ENCODE measurements at places on chromosomes 5 and 9. TPM values are rescaled to one million over a fixed set of nuclear protein-coding genes. Genes with fewer than 3 reads are reported as not detected.

DNA sequence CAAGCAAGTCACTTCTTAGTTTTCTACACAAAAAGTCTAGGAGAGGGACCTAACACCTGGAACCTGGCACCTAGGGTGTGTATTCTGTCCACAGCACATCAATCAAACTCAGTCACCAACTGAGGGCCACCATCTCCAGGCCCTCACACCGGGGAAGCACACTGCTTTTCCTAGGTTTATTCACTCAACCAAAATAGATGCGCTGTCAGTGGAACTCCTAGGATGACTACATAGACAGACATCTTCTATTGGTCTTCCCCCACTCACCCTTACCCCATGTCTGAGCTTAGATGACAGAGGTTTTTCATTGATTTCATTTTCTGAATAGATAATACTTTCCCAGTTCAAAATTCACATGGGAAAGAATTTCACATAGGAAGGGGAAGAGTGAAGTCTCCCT is 59.2 kb downstream of the RNF130 start:
- no peak for DNase-seq

THBS4 gene
- total RNA-seq: 68.2 TPM

- no peak for DNase-seq
Observed at GRCh38 chr9:36392489-36392888, 7.6 kb downstream of the RNF38 start.

DNA sequence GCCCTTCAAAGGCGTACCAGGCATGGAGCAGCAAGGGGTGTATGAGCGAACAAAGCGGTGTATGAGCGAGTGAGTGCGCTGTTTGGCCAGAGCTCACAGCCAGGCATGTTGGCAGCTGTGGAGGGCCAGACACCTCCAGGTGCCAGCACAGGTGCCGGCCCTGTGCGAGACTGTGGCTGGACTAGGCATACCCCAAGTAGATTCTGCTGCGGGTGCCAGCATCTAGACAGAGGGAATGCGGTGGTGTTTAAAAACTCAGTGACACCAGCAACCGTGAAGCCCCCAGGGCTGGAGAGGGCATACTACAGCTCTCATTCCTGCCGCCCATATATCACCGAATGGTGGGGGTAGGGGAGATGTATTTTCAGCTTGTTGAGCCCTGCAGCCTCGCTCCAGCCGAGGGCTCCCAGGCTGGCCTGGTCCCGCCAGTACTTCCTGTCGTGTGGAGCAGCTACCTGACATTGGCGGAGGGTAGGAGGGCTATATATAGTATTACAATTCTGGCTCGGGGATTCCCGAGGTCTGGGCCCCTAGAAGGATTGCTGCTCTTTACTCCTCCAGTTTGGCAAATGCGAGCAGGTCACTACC is 1829.6 kb upstream of the NUDT12 start:
- no peak for DNase-seq

DNA sequence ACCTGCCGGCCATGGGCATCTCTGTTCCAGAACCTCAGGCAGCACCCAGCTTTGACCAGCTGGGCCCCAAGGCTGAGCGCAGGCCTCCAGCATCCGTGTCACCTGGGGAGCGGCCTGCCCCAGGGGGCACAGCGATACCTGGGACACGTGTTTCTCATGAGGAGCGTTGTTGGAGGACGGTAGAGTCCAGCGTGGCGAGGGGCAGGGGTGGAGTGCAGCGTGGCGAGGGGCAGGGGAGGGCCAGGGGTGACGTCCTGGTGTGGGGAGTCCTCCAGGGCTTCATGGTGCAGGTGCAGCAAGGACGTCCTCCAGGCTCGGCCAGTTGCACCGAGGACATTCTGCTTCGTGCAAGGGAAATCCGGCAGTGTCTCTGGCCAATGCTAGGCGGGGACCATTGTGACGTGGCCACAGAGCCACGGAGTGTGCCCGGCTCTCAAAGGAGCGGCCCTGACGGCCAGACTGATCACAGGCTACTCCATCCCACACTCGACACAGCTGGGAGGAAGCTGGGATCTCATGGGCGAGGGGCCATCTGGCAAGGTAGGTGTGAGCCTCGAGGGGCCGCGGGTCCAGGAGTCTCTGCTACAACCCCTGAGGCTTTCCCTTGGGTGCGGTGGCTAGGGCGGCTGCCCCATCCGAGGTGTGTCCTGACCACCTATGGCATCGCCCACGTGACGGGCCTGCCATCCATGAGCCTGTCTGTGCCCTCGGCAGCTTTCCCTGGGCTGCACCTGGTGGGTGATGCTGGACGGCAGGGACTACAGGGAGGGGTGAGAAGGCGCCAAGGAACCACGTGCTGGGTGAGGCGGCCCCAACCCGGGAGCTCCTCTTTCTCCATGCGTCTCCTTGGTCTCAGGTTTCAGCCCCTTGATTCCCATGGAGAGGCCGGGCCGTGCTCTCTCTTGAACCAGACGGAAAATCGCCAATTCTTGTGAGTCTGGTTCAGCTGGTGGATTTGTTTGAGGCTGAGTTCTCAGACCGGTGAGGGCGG is 33.8 kb downstream of the SLC9A3 start:
- no peak for DNase-seq

CER1 gene
- total RNA-seq: 0.30 TPM

GRCh38 chr9:36893911-36894310 is 140.2 kb downstream of the PAX5 start:
- DNase-seq: no peak

LTC4S gene
- 5.4 TPM for total RNA-seq

PCDHGA6 gene
- total RNA-seq: 5.4 TPM

TMEM215 gene
- total RNA-seq: not detected

- DNase-seq: no peak
Observed at GRCh38 chr5:76169146-76169905, 86.1 kb downstream of the SV2C start.
